Adrenal gland (tissue), 19 donors: ENCODE measurements at places on chromosomes 5 and 9.
A peak's percentile ranks its signal among the peaks of the same experiment; 100 is the strongest.

DNA sequence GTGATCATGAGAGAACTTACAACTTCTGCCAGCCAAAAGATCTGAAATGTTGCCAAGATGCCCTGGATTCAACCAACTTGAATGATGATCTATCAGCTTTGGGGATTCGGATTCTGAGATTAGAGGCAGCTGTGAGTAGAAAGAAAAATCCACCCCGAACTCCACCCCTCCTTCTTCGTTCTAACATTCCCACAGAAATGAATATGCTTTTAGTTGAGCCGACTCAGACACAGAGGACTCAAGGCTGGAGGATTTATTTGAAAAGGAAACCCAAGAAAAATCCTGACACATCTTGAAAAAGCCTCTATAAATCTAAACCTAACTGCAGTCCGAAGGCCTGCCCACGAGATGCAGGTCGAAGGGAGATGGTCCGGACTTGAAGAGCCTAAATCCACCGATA, 275.0 kb downstream of the GAS1 start:
- no peak for DNase-seq
- H3K4me1 ChIP-seq = no peaks in the 10 kb centered on the region
- no peaks in the 10 kb centered on the region for H3K27me3 ChIP-seq
- no peak overlapping the region for H3K4me3 ChIP-seq
- H3K27ac ChIP-seq = no peak overlapping the region

DNA sequence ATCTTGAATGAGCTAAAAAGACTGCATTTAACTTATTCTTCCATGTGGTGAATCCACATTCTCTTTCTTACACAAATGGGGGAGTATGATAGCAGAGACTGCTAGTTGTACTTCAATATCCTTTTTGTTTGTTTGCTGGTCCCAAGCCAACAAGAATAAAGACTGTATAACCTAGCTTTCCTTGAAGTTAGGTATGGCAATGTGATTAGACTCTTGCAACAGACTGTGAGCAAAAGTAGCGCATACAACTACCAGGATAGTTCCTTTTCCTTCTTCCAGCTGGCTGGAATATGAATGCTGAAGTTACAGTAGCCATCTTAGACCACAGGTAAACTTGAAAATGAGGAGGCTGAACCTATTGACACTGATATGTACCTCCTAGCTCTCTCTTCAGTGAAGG, 17.9 kb upstream of the KIF2A start:
- no peaks in the 10 kb centered on the region for H3K4me1 ChIP-seq
- H3K27me3 ChIP-seq = no peaks in the 10 kb centered on the region
- H3K4me3 ChIP-seq = no peak overlapping the region
- no peak overlapping the region for H3K27ac ChIP-seq

GRCh38 chr5:107808671-107809137, 138.0 kb upstream of the EFNA5 start:
- no peaks in the 10 kb centered on the region for H3K4me1 ChIP-seq

- no peak overlapping the region for H3K27ac ChIP-seq
- no peaks in the 10 kb centered on the region for H3K4me1 ChIP-seq
- DNase-seq = peak; percentile 68
- no peaks in the 10 kb centered on the region for H3K36me3 ChIP-seq
- H3K27me3 ChIP-seq = no peaks in the 10 kb centered on the region
- H3K4me3 ChIP-seq = no peak overlapping the region
Measured at GRCh38 chr5:132086277-132086794, 12.7 kb downstream of the CSF2 start.

DNA sequence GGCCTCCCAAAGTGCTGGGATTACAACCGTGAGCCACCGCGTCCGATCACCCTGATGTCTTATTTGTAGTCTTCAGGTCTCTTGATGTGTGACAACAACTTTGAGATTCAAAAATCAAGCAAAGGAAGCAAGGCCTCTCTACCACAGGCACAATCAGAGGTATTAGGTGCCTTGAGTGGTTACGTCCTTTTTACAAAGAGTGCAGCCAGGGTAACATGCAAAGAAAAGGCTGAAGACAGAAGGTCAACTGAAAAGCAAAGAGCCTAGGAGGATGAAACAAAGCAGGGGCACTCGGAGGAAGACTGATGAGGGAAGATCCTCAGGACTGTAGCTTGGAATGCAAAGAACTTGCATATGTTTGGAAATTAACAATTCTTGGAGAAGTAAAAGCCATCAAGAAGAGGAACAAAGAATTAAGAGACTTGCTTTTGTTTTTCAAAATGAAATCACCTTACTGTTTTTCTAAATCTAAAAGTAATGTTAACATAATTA, 362.1 kb downstream of the EBF1 start:
- no peak overlapping the region for H3K27ac ChIP-seq
- no peaks in the 10 kb centered on the region for H3K4me1 ChIP-seq
- H3K36me3 ChIP-seq = no peaks in the 10 kb centered on the region
- no peak overlapping the region for H3K4me3 ChIP-seq
- no peaks in the 10 kb centered on the region for H3K27me3 ChIP-seq
- DNase-seq = no peak

DNA sequence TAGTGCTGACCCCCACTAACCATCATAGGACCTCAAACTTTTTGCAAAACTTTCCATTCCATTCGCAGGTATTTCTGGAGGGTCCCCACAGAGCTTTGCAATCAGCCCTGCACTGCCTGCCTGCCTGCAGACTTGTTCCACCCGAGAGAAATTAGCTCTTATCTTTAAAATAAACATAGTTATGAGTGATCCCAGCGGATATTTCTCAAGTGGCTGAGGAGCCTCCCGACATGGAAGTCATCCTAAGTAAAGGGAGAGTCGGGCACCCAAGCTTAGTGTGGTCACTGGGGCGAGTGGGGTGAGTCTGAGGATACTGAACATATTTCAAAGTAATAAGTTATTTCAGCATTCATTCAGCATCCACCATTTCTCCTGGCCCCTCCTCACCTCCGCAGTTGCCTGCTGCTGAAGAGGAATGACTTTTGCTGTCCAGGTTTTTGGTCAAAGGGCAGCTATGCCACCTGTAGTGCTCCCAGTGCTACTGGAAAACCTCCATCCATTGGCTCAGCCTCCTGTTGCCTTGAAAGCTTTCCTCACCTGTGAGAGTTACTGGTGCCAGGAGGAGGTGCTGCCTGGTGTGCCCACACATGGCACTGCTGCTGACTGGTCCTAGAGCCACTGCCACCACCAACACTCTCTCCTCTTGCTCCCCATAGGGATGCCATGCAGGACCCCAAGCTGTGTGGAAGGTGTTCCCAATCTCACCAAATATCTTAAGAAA, 89.7 kb upstream of the PCSK1 start:
- no peaks in the 10 kb centered on the region for H3K27me3 ChIP-seq
- no peaks in the 10 kb centered on the region for H3K36me3 ChIP-seq
- DNase-seq = no peak
- no peak overlapping the region for H3K4me3 ChIP-seq
- H3K27ac ChIP-seq = no peak overlapping the region

GRCh38 chr5:134022333-134022732, 17.6 kb upstream of the VDAC1 start:
- no peaks in the 10 kb centered on the region for H3K27me3 ChIP-seq
- no peaks in the 10 kb centered on the region for H3K4me1 ChIP-seq
- no peak overlapping the region for H3K4me3 ChIP-seq
- DNase-seq = no peak
- H3K27ac ChIP-seq = no peak overlapping the region
- H3K36me3 ChIP-seq = no peaks in the 10 kb centered on the region

DNA sequence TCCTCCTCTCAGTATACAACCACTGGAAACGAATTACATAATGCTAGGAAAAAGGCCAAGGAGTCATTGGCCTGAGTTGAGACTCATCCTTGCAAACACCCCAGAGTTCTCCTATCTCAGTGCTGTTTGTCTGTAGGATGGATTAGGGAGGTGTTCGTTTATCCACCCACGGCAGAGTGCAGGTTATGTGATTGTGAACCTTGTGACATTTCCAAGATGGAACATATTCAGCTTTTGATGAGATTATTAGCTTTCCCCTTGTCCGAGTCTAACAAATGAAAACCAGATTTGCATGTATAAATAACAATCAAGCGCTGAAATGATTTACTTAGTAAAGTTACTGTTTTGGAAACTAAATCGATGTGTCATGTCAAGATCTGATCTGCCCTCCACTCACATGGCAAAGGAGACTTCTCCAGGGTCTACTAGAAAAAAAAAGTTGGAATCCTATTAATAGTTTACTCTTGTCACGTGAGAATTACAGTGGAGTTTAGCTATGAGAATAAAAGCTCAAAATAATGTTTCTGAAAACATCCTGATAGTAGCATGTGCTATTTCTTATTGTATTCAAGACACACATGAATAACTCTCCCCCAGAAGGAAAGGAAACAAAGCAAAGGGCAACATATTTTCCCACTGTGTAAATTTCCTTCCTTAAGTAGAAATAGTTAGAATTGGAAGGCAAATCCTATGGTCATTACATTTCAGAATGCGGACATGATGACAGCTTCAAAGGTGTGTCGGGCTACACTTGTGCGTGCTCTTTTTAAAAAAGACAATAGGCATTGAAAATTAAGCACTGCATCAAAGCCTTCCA, 600.4 kb downstream of the EBF1 start:
- H3K36me3 ChIP-seq = no peaks in the 10 kb centered on the region
- no peaks in the 10 kb centered on the region for H3K27me3 ChIP-seq
- H3K27ac ChIP-seq = no peak overlapping the region
- DNase-seq = no peak

GRCh38 chr5:158922816-158923215, 176.9 kb downstream of the EBF1 start:
- no peaks in the 10 kb centered on the region for H3K27me3 ChIP-seq
- no peak for DNase-seq
- H3K4me1 ChIP-seq = no peaks in the 10 kb centered on the region

DNA sequence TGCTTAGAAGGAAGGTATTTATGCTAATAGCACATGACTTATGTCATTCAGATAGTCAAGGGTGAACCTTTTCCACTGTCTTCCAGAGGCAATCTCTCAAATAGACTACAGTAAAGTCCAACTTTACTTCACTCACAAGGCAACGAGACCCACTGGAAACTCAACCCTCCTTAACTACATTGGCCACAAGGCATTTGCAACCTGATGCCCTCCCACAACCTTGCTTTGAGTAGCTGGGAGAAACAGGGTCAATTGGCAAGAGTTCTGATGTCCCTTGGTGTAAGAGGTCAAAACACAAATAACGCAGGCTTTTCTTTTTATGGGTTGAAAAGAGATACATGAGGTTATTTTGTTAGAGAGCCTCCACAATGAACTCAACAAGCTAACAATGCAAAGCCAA, 6.1 kb downstream of the GAS1 start:
- no peak for DNase-seq
- H3K4me1 ChIP-seq = peaks cover 5% of the 10 kb centered on the region

GRCh38 chr5:40646266-40646665, 33.4 kb upstream of the PTGER4 start:
- no peaks in the 10 kb centered on the region for H3K27me3 ChIP-seq
- no peaks in the 10 kb centered on the region for H3K4me1 ChIP-seq
- H3K4me3 ChIP-seq = no peak overlapping the region
- DNase-seq = no peak

- H3K4me1 ChIP-seq = no peaks in the 10 kb centered on the region
- DNase-seq = no peak
- no peaks in the 10 kb centered on the region for H3K27me3 ChIP-seq
- no peak overlapping the region for H3K27ac ChIP-seq
Measured at GRCh38 chr5:72387985-72388384, 67.8 kb downstream of the PTCD2 start.

- no peaks in the 10 kb centered on the region for H3K4me1 ChIP-seq
- H3K27ac ChIP-seq = no peak overlapping the region
- H3K27me3 ChIP-seq = no peaks in the 10 kb centered on the region
- no peaks in the 10 kb centered on the region for H3K36me3 ChIP-seq
- no peak for DNase-seq
Measured at GRCh38 chr5:133331941-133332340, 280.1 kb downstream of the HSPA4 start.

DNA sequence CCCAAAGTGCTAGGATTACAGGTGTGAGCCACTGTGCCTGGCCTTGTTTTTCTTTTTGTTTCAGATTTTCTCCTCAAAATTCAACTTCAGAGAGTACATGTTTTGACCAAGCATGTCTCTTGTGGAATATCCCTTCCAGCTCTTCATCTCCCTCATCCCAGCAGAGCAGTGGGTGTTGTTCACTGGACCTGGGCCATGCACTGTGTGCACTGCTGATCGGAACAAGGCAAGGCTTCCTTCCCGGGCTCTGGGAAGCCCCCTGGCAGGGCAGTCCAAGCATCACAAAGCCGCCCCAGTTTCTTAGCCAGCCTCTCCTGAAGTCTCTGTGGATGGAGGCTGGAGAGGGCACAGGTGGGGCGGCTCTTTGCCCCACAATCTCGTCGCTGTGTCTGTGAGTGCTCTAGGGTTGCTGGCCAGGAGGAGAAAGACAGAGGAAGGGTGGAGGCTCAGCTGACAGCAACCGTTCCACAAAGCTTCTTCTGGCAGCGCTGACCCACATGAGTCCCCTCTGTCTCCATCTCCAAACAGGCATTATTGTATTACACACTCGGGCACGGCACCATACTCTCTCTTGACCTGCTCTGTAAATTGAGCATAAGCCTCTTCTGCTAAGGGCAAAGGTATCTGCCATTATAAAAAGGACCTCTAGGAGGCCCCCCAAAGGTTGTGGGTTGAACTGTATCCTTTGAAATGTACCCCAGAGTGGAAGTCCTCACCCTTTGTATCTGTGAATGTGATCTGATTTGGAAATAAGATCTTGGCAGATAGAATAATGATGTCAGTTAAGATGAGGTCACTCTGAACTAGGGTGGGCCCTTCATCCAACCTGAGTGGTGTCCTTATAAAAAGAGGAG, 89.6 kb downstream of the TARS1 start:
- H3K36me3 ChIP-seq = no peaks in the 10 kb centered on the region
- DNase-seq = no peak
- H3K4me1 ChIP-seq = no peaks in the 10 kb centered on the region

DNA sequence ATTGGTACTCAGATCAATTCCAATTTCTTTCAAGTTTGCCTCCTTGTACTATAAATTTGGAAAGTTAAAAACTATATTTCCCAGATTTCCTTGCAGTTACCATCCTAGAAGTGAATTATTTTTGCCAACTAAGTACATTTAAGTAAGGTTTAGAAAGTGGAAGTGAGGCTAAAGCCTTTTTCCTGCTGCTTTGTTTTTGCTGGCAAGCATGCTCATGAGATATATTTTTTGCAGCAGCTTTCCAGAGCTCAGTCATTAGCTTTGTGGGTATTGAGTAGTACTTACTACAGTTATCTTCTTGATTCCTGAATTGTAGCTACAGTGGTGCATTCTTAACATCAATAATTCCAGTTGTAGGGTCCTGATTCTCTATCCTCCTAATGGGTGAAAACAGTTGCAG, 3.5 kb upstream of the BTF3 start:
- peaks cover 17% of the 10 kb centered on the region for H3K4me1 ChIP-seq
- no peaks in the 10 kb centered on the region for H3K36me3 ChIP-seq
- DNase-seq = no peak
- H3K27me3 ChIP-seq = no peaks in the 10 kb centered on the region
- H3K4me3 ChIP-seq = no peak overlapping the region

- peaks cover 14% of the 10 kb centered on the region for H3K4me1 ChIP-seq
- H3K27ac ChIP-seq = no peak overlapping the region
- H3K4me3 ChIP-seq = no peak overlapping the region
- no peak for DNase-seq
Measured at GRCh38 chr9:126700903-126701812, 87.4 kb downstream of the LMX1B start.
